ENCODE measurements at places on chromosomes 16 and 17.

DNA sequence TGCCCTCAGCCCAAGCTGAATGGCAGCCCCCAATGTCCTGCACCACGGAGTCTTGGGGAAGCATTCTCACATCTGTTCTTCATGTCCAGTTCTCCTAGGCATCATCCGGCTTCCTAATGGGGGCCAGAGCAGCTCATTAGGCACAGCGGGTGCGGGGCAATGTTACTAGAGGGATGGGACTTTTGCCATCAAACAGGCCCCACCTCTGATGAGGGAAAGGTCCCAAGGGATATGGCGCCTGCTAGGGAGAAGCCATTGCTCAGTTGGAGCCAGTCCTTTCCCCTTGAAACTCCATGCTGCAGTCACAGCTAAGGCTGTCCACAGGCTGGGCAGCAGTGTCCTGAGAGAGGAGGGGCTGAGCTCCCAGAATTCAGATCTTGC is 1.7 kb upstream of the DPH1 start:
- no peak for DNase-seq

DNA sequence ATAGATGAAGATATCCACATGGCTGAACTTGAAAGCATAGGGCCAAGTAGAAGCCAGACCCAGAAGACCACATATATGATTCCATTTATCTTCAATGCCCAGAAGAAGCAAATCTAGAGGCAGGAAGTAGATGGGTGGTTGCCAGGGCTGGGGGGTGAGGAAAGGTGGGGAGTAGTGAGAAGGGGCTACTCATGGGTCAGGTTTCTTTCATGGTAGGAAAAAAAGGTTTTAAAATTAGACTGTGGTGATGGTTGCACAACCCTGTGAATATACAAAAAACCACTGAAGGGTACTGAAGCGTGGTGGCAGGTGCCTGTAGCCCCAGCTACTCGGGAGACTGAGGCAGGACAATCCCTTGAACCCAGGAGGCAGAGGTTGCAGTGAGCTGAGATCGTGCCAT is 5.4 kb downstream of the CD2BP2 start:
- no peak for DNase-seq

DNA sequence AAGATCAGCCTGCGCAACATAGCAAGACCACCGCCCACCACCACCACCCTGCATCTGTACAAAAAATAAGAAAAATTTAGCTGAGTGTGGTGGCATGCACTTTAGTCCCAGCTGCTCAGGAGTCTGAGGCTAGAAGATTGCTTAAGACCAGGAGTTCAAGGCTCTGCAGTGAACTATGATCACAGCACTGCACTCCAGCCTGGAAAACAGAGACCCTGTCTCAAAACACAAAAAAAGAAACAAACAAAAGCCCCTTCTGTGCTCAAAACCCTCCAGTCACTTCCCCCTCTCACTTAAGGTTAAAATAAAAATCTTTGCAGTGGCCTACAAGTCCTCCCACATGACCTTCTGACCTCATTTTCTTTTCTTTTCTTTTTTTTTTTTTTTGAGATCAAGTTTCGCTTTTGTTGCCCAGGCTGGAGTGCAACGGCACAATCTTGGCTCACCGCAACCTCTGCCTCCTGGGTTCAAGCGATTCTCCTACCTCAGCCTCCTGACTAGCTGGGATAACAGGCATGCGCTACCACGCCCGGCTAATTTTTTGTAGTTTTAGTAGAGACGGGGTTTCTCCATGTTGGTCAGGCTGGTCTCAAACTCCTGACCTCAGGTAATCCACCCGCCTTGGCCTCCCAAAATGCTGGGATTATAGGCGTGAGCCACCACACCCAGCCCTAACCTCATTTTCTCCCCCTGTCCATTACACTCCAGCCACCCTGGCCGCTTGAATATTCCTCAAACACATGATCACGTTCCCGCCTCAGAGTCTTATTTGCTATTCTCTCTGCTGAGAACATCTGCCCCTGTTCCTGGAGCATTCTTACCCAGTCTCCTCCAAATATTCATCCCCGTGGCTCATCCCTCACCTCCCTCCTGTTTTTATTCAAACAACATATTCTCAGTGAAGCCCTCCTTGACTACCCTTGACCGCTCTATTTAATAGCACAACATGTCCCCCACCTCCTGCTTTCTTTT is 126.6 kb upstream of the MED13 start:
- DNase-seq = no peak

GRCh38 chr16:65315081-65315780 is 193.4 kb upstream of the CDH11 start:
- DNase-seq = peak; percentile 83

DNA sequence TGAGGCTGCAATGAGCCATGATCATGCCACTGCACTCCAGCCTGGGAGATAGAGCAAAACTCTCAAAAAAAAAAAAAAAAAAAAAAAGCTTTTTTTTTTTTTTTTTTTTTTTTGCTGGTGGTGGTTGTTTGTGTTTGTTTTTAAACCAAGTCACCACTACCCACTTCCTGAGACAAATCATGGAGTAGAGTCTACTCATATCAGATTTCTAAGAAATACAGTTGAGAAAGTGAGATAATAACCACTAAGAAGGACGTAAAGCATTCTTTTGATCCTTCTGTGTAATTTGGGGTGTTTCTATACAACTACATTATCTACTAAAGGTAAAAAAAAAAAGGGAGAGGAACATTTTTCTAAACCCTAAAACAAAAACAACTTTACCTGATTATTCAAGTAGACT is 38.0 kb downstream of the AXIN2 start:
- DNase-seq = no peak

- DNase-seq = no peak
These were observed 70.5 kb downstream of the TIMM22 start for GRCh38 chr17:1067282-1067956.

- no peak for DNase-seq
These were observed 186.9 kb downstream of the ENGASE start for GRCh38 chr17:79261355-79262072.

GRCh38 chr17:48297825-48298224 is 132.2 kb downstream of the SKAP1 start:
- DNase-seq = no peak

GRCh38 chr17:6523330-6523729 is 33.0 kb downstream of the PITPNM3 start:
- DNase-seq = peak; percentile 28

DNA sequence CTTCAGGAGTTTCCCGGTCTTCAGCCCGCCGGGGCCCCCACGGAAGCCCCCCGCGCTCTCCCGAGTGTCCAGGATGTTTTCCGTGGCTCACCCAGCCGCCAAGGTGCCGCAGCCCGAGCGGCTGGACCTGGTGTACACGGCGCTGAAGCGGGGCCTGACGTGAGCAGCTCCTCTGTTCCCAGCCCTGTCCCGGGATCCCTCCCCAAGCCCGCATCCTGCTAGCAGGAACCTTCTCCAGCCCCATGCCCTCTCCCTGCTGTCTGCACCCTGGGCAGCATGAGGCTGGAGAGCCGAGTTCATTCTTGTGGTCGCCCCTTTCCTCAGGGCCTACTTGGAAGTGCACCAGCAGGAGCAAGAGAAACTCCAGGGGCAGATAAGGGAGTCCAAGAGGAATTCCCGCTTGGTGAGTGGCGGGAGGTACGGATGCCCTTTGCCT is 10.1 kb downstream of the RIPOR1 start:
- DNase-seq = peak; percentile 71

GRCh38 chr16:89955001-89955685 is 6.6 kb downstream of the DEF8 start:
- DNase-seq = no peak

GRCh38 chr16:23500862-23501225 is 9.4 kb downstream of the GGA2 start:
- no peak for DNase-seq

- DNase-seq = peak; percentile 76
These were observed 1.1 kb upstream of the ZNF747 start for GRCh38 chr16:30535777-30536190.

DNA sequence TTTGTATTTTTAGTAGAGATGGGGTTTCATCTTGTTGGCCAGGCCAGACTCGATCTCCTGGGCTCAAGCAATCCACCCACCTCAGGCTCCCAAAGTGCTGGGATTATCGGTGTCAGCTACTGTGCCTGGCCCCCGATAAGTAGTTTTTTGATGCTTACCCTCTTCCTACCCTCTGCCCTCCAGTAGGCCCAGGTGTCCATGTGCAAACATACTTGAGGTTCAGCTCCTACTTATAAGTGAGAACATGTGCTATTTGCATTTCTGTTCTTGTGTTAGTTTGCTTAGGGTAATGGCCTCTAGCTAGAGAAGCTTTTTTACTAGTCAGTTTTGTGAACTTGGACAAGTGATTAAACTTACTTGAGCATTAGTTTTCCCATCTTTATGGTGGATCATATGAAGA is 136.8 kb downstream of the HS3ST4 start:
- DNase-seq = no peak

DNA sequence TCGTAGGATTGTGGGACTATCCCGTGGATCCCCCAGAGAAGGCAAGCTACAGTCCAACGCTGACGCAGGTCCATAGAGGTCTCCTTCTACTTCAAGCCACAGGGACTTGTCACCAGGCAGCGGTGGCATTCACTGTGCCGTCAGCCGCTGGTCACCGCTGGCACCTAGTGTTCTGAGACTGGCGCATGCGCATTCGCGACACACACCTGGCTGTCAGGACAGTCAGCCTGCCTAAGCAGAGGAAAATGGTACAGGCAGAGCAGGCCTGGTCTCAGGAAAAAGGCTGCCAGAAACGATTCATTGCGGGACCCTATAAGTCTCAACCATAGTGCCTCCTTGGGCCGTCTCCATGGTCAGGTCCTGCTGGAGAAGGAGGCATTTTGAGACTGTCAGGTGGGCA is 138.0 kb upstream of the WSB1 start:
- no peak for DNase-seq

GRCh38 chr17:7083592-7083991 is 3.5 kb upstream of the CLEC10A start:
- DNase-seq = no peak

DNA sequence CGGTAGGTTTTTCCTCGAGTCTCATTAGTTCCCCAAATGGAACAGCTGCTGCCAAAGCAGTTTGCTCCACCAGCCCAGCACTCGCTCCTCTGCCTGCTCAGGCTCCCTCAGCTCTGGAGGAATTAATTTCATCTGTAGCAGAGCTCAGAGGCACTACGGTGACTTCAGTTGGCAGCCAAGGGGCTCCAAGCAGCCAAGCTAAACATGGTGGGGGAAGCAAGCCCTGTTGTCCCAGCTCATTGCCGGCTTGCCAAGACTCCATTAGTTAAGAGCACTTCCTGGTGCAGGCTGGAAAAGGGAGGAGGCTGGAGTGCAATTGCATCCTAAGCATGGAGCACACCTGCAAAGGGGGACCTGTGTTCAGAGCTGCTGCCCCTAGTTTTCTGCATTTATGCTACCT is 78.7 kb upstream of the GPRC5B start:
- DNase-seq = peak; percentile 24

GRCh38 chr16:49012961-49013726 is 268.5 kb downstream of the CBLN1 start:
- peak; percentile 64 for DNase-seq

- no peak for DNase-seq
These were observed 56.4 kb downstream of the IRX5 start for GRCh38 chr16:54987081-54987480.

Measured in coronary artery (tissue), 2 donors.